HTR-8/SVneo (cell line): ENCODE measurements at places on chromosomes 12 and 14.

- no peak for DNase-seq
Observed at GRCh38 chr14:40986655-40987054, 620.0 kb upstream of the LRFN5 start.

DNA sequence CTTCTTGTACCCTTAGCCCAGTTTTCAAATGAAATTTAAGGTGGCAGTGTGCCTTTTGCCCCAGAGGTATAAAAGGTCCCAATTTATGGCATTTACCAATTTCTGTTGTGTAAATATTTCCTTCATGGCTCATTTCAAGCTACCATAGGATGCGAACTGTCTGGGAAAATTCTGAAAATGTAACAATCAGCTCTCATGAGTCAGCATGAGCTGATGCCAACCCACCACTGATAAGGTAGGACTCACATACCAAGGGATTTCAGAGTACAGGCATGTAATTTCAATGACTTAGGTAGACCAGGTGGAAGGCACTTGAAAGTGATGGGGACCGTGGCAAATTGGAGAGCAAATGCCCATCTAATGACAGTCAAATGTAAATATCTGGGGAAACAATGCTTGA is 169.5 kb downstream of the TTC8 start:
- no peak for DNase-seq

DNA sequence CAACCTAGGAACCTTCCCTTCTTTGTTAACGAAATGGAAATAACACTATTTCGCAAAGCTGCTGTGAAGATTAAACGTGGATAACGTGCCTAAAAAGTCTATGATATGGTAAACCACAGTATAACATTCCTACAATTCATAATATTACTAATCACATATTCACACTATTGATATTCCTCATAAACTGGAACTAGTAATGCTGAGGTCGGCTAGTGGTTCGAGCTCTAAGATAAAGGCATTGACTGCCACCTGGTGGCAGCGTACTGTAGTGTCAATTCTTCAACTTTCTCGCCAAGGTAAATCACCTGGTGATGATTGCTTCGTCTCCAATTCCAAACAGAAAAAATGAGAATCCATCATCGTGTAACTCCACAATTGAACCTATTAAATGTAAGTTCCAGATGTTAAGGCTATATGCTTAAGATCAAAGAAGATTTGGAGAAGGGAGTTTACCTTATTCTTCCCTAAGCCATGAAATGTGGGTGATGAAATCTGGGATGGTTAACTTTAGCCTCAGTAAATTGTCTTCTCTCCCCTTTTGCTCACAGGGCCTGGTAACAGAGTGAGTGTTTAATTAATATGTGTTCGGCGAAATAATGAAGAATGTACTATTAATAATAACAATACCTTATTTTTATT is 197.5 kb upstream of the TMEM132C start:
- DNase-seq, result peak; percentile 42

GRCh38 chr12:130770413-130771028 is 54.4 kb upstream of the RIMBP2 start:
- DNase-seq, result no peak

GRCh38 chr12:130800312-130800711 is 38.7 kb downstream of the STX2 start:
- DNase-seq, result no peak

GRCh38 chr12:70486588-70486987 is 120.5 kb downstream of the KCNMB4 start:
- DNase-seq, result no peak

- no peak for DNase-seq
Observed at GRCh38 chr12:88558340-88558867, 21.9 kb downstream of the KITLG start.

DNA sequence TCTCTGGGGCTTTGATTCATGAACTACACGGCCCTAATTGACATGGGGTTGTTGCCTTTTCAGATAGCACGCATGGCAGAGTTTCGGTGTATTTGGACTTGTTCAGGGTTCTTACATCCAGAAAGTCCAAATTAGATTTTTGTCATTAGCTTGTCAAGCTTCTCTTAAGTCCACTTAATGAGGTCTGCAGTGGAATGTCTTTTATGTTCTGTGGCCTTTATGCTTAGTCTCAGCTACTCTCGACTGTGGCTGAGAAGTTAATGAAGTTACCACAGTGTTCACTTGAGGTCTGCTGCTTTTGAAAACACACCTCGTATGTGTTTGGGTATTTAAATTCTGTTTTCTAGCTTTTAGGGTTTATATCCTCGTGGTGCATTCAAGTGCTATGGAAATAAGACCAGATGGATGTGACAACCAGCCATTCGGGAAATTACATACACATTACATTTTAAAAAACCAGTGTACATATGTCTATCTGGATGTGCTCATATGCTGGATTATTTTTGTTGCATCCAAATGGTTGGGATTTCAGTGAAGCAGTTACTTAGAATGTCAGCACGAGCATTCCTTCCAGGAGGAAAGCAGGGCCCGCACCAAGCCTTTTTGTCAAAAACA is 80.2 kb downstream of the RMST start:
- DNase-seq, result no peak

GRCh38 chr12:119594399-119594730 is 791 bp downstream of the TMEM233 start:
- DNase-seq, result no peak

GRCh38 chr14:72891666-72892102 is 2.2 kb downstream of the DPF3 start:
- no peak for DNase-seq

DNA sequence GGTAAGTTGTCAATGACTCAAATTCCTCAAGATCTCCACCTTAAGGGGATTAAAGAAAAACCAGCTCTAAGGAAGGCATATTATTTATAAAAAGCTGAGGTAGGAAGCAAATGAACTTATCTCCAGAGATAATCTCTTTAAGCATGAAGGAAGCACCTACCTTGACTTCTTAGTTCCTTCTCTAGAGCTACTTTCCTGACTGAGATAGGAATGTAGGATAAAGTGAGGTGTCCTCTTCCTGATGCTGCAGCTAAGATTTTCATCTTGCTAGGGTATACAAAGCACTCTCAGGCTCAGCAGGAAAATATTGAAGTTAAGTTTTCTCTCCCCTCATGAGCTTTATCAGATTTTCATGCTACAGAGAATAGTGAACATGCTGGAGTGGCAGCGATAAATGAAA is 163.0 kb upstream of the E2F7 start:
- no peak for DNase-seq

DNA sequence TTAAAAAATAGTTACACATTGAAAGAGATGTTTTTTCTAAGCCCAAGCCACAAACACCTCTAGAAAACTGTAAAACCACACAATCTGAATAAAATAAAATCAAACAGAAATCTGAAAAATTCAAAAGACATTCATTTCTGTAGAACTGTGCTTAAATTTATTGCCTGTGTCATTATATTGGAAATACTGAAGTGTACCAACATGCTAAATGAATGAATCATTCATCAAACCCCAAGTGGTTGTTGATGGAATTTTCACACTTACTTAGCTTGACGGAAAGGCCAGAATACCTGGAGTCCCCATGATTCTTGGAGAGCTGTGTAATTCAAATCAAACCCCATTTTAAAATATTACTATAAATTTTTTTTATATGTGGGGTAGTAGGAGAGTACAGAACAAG is 2.7 kb downstream of the KITLG start:
- DNase-seq, result no peak

- DNase-seq, result no peak
Observed at GRCh38 chr14:90541076-90541634, 144.3 kb downstream of the CALM1 start.

GRCh38 chr12:101115326-101115725 is 94.7 kb downstream of the SLC5A8 start:
- DNase-seq, result no peak

DNA sequence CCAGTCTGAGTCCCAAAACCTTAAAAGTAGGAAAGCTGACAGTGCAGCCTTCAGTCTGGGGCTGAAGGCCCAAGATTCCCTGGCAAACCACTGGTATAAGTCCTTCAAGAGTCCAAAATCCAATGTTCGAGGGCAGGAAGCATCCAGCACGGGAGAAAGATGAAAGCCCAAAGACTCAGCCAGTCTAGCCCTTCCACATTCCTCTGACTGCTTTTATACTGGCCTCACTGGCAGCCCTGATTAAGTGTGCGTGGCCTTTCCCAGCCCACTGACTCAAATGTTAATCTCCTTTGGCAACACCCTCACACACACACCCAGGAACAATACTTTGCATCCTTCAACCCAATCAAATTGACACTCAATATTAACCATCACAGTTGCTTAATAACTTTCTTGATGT is 372.1 kb upstream of the CCDC196 start:
- no peak for DNase-seq

GRCh38 chr14:71270111-71270510 is 362.9 kb downstream of the PCNX1 start:
- no peak for DNase-seq

- DNase-seq, result no peak
Observed at GRCh38 chr14:75174066-75174465, 2.3 kb downstream of the TMED10 start.

- DNase-seq, result no peak
Observed at GRCh38 chr14:40009771-40010170, 577.5 kb upstream of the FBXO33 start.

DNA sequence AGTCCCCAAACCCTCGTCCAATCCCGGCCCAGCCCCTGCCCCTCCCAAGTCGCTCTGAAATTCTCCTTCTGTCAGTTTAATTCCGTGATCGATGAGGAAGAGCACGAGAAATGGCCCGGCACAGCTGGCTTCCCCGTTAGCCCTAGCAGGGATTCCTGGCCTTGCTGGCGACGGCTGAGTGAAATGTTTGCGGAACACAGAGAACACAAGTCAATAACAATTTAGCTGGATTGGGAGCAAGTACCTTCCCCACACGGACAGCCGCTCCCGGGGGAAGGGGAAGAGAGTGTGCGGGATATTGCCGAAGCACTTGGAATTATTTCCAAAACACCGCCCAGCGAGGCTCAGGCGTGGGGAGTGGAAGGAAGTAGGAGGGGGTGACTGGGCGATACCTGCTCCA is 134.6 kb downstream of the RBM19 start:
- DNase-seq, result no peak

GRCh38 chr12:31521964-31522363 is 69.0 kb downstream of the DENND5B start:
- DNase-seq, result no peak
